Astrocyte (in vitro differentiated cells and primary cell): ENCODE measurements at places on chromosomes 3 and 15.

- DNase-seq, result peak; percentile 79
Measured at GRCh38 chr3:6179761-6180160, 681.2 kb upstream of the GRM7 start.

DNA sequence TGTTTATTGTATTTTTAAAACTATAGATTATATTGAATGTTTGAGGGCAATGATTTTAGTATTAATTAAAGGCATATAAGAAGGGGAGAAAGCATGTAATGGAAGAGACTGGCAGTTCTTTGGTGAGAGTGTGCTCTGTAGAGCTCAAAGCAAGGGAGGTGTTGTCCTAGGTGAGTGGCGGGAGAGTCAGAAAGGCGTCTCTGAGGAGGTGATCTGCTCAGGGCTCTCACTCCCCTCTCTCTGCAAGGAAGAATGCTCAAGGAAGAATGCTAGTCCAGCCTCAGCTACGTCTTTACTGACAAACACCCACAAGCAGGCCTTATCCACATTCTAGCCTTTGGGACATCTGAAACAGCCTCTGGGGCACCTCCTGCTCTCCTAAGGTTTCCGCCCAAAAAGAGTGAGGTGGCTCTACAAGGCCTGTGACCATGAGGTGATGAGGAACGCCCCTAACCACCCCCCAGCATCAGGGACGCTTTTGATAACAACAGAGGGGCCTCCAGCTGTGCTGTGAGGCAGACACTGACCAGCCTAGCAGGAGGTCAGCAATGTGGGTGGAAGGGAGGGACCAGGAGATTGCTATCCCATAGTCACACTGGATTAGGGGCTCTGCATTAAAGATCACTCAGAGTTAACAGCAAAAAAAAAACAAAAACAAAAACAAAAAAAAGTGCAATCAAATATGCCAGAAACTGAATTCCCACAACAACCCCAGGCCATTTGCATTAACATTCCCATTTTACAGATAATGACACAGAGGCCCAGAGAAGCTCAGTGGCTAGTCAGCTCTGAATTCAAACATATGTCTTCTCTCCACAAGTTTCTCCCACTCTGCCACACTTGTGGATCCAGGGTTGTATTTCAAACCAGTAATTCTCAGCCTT is 202.2 kb upstream of the CTNNB1 start:
- DNase-seq, result no peak

DNA sequence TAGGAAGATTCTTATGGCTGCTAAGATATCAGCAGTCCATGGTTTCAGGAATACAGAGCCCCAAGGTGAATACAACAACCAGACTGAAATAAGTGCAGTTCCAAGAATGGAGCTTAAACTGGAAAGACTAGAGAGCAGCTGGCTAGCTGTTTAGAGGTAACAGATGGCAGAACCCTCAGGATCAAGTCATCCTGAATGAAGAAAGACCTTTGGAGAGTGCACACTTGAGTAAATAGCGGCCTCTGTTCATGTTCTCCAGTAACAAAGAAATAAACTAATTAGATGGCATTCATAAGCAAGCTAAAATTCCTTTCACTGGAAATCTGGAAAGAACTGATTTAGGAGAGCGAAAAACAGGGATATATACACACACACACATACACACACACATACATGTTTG is 968.4 kb downstream of the FHIT start:
- no peak for DNase-seq

- DNase-seq, result no peak
Measured at GRCh38 chr3:89101251-89101650, 6.2 kb upstream of the EPHA3 start.

DNA sequence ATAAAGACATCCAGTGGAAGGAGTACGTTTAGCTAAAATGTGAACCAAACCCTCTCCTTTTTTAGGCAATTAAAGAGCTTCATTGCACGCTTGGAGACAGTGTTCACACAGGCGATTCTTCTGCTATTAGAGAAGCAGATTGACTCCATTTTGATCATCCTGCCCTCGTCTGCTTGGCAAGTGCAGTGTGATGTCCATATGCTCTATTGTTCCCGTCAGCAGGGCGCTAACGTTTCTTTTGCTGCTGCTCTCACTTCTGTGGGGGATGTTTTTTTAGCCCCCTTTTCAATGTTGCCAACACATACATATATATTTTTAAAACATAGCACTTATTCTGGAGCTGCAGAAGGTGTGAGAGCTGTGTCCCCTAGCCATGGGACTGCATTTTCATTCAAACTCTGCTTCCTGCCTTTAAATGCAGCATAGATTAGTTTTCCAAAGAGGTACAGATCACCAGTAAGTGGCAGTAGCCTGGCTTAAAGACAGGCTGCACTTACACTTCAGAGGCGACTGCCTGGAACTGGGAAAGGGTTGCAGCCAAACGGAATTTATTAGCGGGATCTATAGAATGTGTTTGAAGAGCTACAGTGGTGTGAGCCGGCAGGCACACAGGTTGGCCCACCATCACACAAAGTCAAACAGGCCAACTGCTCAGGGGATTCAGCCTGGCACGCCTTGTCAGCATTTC is 292.6 kb upstream of the DPH6 start:
- DNase-seq, result no peak
